ENCODE measurements at places on chromosomes 6 and 20. TPM values are rescaled to one million over a fixed set of nuclear protein-coding genes. Genes with fewer than 3 reads are reported as not detected.

The LCA5 gene
- 2.4 TPM for total RNA-seq

The PBX2 gene
- 80.5 TPM for total RNA-seq

The TMEM74B gene
- not detected for total RNA-seq

The CNPY3 gene
- total RNA-seq = 70.5 TPM

The MTRF1L gene
- total RNA-seq = 19.2 TPM

The OR2J3 gene
- not detected for total RNA-seq

The MYL9 gene
- not detected for total RNA-seq

The RIPOR3 gene
- 0.53 TPM for total RNA-seq

The PRICKLE4 gene
- total RNA-seq = 1.2 TPM

- no peak for DNase-seq
Measured at GRCh38 chr20:6852478-6852877, 85.0 kb downstream of the BMP2 start.

DNA sequence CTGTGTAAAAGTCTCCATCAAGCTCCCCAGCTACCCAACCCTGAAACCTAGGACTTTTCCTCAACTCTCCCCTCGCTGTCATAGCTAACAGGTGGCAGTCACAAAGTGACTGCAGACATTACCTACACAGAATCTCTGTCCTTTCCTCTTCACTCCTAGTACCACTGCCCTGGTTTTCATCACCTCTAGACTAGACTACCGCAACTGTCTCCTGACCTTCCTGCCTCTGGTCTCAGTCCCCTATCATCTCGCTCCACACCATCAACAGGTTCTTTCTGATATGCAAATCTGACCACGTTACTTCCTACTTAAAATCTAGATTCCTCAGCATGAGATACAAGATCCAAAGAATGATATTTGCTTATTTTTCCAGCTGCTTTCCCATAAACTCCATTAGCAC is 93.8 kb downstream of the SMLR1 start:
- no peak for DNase-seq

- DNase-seq = no peak
Measured at GRCh38 chr6:71452697-71453370, 164.2 kb downstream of the OGFRL1 start.

- DNase-seq = no peak
Measured at GRCh38 chr6:47687432-47687831, 10.9 kb upstream of the ADGRF4 start.

- no peak for DNase-seq
Measured at GRCh38 chr20:24873025-24873620, 75.9 kb upstream of the CST7 start.

- peak; percentile 45 for DNase-seq
Measured at GRCh38 chr6:159832946-159833345, 32.9 kb downstream of the PNLDC1 start.

GRCh38 chr6:109081026-109081425 is 13.6 kb downstream of the SESN1 start:
- no peak for DNase-seq

GRCh38 chr6:151391471-151392413 is at the start of gene ZBTB2:
ZBTB2 (minus strand) TSS chr6:151391559; CDS start chr6:151373637, 17,922 bp downstream.
- peak; percentile 80 for DNase-seq

DNA sequence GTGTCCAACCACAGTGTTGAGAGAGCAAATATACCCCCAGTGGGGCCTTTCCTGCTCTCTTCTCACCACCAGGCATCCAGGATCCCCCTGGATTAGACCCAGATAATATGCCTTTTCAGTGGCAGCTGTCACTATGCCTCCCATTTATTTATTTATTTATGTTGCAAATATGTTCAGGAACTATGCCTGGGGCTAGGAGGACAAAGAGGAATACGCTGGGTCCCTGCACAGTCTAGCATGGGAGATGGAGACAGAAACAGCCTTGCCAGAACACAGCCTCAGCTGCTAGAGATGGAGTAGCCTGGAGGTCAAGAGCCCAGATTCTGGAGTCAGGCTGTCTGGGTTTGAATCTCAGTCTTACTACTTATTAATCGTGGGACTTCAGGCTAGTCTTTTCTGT is 74.6 kb upstream of the LRFN2 start:
- no peak for DNase-seq

- no peak for DNase-seq
Measured at GRCh38 chr20:19923762-19924161, 93.4 kb upstream of the NAA20 start.

DNA sequence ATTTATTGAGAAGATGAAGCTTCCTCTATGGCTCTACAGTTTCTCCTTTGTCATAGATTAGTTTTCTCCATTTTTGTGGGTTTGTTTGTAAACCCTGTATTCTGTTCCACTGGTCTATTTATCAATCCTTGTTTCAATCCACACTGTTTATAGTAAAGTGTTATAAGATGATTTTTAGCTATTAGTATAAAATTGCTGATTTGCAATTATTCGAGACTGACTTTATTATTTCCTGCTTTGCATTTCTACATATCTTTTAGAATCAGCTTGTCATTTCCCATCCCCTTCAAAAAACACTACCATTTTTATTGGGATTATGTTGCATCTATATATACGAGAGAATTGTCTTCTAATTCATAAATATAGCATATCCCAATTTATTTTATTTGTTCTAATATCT is 325.9 kb upstream of the EPHA7 start:
- no peak for DNase-seq

GRCh38 chr6:108421366-108421765 is 126.5 kb downstream of the AFG1L start:
- no peak for DNase-seq

DNA sequence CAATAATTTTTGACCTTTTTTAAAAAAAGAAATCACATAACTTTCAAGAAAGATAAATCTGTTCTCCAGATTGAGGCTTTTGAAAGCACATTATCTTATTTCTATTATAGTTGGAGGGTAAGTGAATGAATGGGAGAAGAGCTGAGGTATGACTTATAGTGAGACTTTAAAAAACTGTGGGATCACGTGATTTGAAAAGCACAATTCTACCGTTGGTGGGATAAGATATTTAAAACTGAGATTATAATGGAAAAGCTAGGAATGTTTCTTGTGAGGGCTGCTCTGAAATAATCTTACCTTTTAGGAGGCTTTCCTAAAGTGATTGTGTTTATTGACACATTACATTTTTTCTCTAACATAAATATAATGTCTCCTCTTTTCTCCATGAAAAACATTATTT is 9.5 kb upstream of the OPN5 start:
- no peak for DNase-seq

GRCh38 chr6:162313922-162314660 is 413.5 kb downstream of the PRKN start:
- no peak for DNase-seq

DNA sequence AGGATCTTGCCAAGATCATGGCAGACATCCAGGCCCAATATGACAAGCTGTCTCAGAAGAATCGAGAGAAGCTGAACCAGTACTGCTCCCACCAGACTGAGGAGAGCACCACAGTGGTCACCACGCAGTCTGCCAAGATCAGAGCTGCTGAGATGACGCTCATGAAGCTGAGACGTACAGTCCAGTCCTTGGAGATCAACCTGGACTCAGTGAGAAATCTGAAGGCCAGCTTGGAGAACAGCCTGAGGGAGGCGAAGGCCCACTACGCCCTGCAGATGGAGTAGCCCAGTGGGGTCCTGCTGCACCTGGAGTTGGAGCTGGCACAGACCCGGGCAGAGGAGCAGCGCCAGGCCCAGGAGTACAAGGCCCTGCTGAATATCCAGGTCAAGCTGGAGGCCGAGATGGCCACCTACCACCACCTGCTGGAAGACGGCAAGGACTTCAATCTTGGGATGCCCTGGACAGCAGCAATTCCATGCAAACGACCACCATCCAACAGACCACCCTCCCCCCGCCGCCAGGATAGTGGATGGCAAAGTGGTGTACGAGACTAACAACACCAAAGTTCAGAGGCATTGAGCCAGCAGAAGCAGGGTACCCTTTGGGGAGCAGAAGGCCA is 44.7 kb upstream of the GRM4 start:
- DNase-seq = no peak

- no peak for DNase-seq
Measured at GRCh38 chr6:23940466-23940865, 185.5 kb upstream of the NRSN1 start.

GRCh38 chr6:111263837-111264236 is 176.5 kb downstream of the SLC16A10 start:
- no peak for DNase-seq

- DNase-seq = no peak
Measured at GRCh38 chr6:157761331-157761921, 61.6 kb upstream of the SNX9 start.

DNA sequence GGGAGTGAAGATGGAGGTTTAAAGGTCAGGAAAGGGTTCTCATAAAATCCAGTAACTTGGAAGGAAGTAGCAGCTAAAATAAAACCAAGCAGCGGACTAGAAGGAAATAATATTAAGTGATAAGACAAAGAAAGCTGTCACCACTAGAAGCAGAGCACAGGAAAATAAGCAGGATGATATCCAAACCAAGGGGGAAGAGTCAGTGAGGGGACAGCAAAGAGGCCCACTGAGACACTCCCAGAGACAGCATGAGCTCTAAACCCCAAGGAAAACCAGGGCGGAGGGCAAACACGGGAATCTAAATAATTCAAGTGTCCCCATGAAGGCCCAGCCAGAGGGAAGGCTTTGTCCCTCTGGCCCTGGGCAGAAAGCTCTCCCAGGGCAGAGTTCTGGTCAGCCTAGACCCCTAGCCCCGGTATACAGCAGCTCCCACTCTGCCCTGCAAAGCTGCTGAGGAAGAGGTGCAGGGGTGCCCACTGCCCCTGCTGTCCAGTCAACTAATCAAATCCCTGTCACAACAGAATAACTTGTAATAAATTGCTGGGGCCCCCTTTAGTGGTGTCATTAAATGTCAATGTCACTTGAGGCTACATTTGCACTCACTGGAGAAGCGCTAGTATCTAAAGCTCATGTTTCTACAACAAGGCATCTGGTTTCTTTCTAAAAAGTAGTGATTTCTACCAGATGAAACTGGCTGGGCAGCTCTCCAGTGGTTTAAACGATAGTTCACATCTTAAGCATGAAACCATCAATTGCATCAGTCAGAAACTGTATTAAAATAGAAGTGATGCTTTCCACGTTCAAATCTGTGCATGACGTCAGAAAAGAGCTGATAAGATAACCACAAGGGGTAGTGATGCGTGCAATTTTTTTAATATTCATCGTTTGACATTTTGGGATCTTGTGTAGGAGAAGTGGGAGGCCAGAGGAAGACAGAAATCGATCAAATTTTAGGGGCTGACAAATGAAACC is 13.6 kb downstream of the PDE10A start:
- DNase-seq = no peak

DNA sequence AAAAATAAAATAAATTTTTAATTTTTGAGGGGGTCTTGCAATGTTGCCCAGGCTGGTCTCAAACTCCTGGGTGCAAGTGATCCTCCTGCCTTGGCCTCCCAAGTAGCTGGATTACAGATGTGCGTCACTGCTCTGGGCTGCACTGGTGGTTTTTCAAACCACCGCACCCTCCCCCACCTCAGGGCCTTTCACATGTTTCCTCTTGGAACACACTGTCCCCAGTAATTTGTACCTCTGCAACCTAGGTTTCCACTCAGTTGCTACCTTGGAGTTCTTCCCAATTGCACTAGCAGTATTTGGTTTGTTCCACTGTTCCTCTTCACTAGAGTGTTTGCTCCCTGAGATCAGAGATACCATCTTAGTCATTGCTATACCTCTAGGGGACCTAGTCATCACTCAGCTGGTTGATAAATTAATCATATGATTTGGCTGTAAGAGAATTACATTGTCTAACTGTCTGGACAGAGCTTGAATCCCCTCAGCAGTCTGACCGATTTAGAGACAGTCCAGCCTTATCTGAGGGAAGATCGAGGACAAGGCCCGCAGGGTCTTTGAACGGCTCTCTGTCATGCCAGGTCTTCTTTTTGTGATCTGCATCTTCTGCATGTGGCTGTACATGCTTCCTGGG is 32.0 kb downstream of the CEP43 start:
- no peak for DNase-seq

GRCh38 chr6:156686301-156686994 is 90.7 kb upstream of the ARID1B start:
- DNase-seq = peak; percentile 74

DNA sequence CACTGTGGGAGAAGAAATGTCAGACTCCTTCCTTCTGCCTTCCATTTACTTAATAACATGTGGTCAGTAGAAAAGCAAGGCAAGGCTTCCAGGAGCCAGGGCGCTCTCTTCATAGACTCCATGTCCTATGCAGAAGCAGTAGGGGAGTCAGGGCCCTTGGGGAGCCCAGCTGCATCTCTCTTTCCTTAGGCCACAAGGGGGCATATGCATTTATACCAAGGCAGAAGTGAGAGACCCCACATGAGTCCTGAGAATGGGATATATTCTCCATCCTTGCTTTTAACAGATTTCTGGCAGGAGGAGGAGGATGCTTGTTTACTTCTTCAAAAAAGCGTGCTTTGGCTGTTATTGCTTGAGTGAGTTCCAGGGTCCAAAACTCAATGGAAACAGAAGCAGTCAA is 198.5 kb downstream of the HIVEP2 start:
- peak; percentile 67 for DNase-seq

DNA sequence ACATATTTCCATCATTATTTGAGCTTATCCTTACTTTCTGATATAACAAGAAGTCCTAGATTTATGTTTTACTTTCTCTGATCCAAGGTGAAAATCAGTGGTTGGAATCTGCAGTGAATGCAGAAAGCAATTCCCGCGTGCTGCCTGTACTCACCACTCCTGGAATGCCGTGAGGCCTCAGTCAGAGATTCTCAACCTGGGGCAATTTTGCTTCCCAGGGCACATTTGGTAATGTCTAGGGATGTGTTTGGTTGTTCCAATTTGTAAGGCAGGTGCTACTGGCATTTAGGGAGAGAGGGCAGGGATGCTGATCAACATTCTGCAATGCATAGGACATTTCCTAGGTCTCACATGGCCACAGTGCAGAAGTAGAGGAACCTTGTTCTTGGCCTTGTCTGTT is 23.9 kb downstream of the CST4 start:
- DNase-seq = no peak

GRCh38 chr20:23235173-23236027 is 115.2 kb upstream of the NXT1 start:
- peak; percentile 46 for DNase-seq

DNA sequence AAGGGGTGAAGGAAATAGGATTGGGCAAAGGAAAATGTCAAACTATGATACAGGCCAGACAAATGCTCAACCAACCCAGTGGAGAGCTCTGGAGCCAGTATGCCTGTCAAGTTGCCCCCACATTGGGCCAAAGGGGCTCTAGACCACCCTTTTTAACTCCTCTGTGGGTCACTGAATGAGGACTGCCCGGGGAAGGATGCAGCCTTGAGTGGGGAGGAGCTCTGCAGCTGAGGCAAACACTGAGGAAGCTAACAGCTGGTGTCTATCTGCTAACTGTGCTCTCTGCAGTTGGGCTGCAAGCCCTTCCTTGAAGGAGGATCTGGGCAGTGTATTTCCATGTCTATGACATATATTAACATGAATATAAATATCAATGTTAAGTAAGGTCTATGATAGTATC is 98.4 kb upstream of the PRSS16 start:
- DNase-seq = peak; percentile 75
